ENCODE measurements at places on chromosomes 12 and 14. TPM values are rescaled to one million over a fixed set of nuclear protein-coding genes. Genes with fewer than 3 reads are reported as not detected.

Gene CLEC6A
- total RNA-seq: not detected

Gene IL31
- total RNA-seq: not detected

Gene CCDC197
- not detected for total RNA-seq

Gene OR4N5
- not detected for total RNA-seq

Gene CLEC9A
- total RNA-seq: not detected

Gene FAR2
- 26.6 TPM for total RNA-seq

Gene FOXN4
- not detected for total RNA-seq

Gene FOXN3
- total RNA-seq: 94.4 TPM

Gene LAG3
- 12.0 TPM for total RNA-seq

Gene EIF2S3B
- 1.0 TPM for total RNA-seq

Measured in activated CD4-positive, alpha-beta T cell treated with anti-CD3 and anti-CD28 coated beads, Interleukin-2, amount 10 ng/mL, durations not matched to agents 7 days and 5 days (primary cell).